AG09309 (cell line): ENCODE measurements at places on chromosomes 2 and 18.

- DNase-seq, result no peak
Measured at GRCh38 chr2:129910446-129911362, 68.8 kb upstream of the RAB6C start.

DNA sequence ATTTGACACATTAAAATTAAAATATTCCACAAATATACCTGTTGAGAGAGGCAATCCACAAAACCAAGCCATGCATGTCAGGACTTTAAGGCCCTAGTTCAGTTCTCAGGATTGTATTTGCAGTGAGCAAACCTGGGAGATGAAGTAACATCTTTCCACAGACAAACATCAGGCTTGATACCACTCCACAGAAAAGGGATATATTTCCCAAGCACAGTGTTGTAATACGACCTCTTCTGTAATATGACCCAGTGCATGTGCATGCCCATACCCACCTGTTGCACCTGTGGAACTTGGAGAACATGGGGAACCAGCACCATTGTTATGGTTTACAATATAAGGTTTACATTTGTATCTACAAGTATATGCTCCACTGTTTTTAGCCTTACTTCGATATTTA, 184.0 kb downstream of the PDE11A start:
- no peak for DNase-seq

- DNase-seq, result no peak
Measured at GRCh38 chr2:174218773-174219172, 29.6 kb downstream of the OLA1 start.

- DNase-seq, result no peak
Measured at GRCh38 chr2:59383473-59383872, 1142.3 kb upstream of the FANCL start.
